ENCODE measurements at places on chromosomes 7 and 10. TPM values are rescaled to one million over a fixed set of nuclear protein-coding genes. Genes with fewer than 3 reads are reported as not detected.
A peak's percentile ranks its signal among the peaks of the same experiment; 100 is the strongest.

GRCh38 chr10:133326745-133327650 is 9.7 kb downstream of the CALY start:
- DNase-seq, result no peak

DNA sequence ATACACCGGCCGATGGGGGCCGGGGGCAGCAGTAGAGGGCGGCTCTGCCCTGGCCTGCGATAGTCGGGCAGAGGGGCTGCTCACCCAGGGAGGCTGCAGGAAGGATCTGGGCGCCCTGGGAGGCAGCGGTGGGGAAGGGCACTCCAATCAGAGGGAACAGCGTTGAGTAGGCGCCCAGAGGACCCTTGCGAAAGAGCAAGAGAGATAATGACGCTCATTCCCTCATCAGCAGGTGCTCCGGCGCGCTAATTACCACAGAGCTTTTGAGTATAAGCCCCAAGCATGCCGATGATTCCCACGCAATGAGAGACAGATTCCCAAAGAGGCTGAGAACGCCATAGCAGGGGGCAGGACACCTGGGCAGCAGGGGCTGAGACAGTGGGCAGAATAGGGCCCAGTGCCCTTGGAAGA is 215.3 kb downstream of the MAD1L1 start:
- no peak for DNase-seq

DNA sequence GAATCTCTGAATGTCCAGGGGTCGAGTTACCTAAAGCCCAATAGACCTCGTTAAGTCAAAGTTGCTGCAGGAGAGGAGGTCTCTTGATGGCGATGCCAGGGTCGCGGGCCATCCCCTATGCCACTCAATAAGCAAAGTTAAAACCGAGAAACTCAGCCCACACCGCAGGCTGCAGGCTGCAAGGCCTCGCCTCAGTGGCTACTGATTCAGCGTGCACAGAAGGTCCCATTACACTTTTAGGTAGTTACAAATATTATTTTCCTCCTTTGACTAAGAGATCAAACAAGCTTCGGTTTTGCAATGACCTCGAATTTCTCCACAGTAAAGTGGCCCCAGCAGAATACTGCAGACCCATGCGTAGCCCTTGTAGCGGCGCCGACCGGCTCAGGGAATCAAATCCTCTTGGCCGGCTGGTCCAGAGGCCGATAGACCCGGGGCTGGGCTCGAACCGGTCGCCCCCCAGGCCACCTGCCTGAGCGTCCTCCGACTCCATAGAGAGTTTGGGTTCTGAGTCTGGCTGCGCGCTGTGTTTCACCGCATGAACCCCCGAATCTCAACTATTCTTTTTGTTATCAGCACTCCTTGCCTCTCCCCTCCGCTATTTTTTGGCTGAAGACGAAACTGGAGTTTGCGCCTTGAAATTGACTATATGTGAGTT is 2.3 kb downstream of the C1QL3 start:
- no peak for DNase-seq

DNA sequence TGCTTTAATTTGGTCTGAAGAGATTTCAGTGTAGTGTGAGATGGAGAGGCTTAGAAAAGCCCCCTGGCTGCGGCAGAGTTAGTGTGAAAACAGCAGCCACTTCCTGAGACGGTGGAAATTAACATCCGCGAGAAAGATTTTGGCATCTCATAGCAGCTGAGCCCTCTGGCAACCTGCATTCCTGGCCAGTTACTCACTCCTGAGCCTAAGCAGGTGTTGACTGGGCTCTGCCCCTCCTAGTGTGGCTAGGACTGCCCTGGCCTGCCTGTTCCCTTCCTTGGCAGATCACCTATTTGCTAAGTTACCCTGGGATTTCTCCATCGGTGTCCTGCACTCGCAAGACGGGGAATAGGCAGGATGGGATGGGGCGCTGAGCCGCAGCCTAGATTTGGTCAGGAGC is 57.6 kb upstream of the LMTK2 start:
- DNase-seq, result no peak

DNA sequence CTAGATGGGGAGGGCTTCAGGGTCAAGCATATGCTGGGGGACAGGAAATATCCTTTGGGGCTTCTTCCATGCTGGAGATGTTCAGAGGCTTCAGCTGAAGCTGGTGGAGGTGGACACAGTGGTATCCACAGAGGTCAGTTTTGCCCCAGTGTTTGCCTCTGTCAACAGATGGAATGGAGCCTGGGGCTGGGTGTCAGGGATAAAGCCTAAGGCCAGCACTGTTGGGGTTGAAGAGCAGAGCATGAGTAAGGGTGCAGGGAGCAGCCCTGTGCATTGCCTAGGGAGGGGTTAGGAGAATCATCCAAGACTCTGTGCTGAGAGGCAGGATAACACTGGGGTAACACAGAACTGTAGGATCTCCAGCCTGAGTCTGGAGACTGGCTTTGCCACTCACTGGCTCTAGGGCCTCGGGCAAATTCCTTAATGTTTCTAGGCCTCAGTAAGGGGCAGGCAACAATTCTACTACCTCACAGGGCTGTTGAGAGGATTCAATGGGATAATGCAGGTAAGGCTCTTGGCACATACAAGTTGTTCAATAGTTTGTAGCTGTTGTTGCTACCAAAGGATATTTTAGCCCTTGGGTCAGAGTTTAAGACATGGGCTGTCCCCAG is 21.8 kb upstream of the MYL7 start:
- no peak for DNase-seq

DNA sequence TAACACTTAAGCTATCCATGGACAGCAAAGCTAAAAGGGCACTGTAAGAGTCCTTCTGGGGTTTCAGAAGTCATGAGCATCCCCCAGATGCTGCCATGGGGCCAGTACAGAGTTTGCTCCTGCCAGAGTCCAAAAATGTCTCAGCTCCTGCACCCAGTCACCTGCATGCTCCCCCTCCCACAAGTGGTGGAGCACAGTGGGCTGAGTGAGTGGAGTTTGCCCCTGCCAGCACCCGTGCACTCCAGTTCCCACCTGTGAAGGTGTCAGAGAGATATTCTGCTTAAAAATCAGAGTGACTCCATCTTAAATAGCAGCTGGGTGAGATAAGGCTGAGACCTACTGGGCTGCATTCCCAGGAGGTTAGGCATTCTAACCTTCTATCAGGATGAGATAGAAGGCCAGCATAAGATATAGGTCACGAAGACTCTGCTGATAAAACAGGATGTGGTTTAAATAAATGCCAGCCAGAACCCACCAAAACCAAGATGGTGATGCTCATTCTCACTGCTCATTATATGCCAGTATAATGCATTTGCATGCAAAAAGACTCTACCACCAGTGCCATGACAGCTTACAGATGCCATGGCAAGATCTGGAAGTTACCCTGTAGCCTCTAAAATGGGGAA is 140.1 kb upstream of the ZNF92 start:
- no peak for DNase-seq

Gene LIPM
- total RNA-seq, result not detected

Gene NCF1
- total RNA-seq, result 0.35 TPM

Gene MYH16
- not detected for total RNA-seq

DNA sequence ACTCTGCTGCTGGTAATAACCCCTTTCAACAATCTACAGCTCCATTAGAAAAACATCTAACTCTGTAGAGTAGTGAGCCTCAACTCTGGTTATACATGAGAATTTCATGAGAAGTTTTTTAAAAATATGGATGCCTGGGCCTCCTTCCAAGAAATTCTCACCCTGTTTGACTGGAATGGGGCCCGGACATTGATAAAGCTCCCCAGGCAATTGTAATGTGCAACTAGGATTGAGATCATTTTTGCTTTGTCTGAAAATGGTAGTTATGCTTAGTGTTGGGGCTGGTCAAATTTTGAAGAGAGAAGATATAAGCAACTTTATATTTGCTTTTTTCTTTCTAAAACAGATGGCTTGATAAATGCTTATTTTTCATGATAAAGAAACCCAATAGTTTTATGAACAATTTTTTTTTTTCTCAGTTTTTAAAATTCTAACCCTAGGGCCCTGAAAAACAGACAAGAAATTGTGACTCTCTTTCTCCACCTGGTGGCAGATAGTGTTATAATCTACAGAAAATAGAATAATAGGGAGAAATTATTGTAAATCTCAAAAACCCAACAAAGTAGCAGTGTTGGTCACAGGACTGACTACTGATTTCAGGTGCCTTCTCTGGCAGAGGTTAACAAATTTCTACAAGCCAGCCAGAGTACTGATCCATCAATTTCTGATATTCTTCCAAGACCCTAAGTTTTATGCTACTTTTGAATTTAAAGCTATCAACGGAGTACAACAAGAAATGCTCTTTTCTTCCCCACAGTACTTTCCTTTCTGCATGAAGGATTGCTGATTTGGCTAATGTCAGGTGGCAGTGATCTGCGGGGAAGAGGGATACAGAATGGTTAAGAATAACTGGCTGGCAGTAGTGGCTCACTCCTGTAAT is 174.8 kb downstream of the DKK1 start:
- no peak for DNase-seq

Gene MRC1
- total RNA-seq, result not detected

DNA sequence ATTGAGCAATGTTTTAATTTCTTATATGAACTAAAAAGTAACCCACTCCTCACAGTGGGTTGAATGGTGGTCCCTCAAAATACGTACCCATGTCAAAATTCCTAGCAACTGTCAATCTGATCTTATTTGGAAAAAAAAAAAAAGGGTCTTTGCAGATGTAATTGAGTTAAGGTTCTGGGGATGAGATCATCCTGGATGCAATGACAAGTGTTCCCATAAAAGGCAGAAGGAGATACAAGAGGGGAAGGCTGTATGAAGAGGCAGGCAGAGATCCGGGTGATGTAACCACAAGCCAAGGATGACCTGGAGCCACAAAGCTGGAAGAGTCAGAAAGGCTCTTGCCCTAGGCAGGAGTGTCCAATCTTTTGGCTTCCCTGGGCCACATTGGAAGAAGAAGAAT is 516.3 kb upstream of the MKI67 start:
- DNase-seq, result no peak

Gene TEX47
- total RNA-seq, result not detected

- DNase-seq, result no peak
Measured at GRCh38 chr10:74855439-74855838, 29.0 kb downstream of the KAT6B start.

DNA sequence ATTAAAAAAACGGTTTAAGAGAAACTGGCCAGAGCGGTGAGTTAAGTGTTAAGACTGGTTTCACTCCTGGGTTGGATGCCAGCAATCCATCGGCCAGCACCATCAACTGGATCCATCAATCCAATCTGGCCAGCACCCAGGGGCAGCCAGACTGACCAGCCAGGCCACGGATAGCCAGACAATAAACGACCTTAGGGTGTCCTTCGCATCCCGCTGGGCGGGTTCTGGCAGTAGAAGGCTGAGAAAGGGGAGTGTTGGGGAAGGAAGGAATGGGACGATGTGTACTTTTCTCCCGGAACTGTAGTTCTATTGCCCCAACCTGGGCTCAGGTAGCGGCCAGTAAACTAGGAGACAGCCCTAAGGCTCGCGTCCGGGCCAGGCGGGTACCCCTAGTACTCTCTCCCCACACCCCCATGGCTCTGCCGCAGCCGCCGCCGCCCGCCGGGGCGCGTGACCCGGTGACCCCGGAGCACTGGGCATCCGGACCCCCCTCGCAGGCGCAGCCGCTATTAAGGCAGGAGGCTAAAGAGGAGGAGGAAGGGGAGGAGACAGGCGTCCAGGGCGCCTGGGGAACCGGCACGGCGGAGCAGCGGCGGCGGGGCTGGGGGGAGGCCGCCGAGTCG is at the start of gene CASD1:
Gene CASD1 (plus strand): TSS at position 546 of the 623 bp plus-strand sequence. CDS start 276 bp downstream, outside the sequence.
- DNase-seq, result peak; percentile 75

Measured in activated CD8-positive, alpha-beta memory T cell treated with anti-CD3 and anti-CD28 coated beads, Interleukin-2, amount 10 ng/mL, durations not matched to agents 7 days and 5 days (primary cell).